Hematopoietic multipotent progenitor cell (in vitro differentiated cells): ENCODE measurements at places on chromosomes 1 and 21.

DNA sequence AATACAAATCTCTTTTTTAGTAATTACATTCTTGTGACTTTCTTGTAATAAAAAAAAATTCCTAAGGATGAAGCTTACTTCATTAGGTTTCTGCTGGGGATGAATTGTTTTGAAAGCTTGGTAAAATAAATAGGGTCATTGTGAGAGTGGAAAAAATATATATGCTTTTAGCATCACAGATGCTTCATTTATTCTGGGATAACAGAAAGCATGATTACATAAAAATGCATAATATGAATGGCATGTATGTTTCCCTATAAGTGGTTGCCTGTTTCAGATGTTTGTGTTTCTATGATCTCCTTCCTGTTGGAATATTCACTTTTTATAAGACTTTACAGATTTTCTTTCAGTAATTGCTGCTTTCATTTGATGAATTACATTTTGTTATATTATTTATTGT, 42.3 kb downstream of the HMCN1 start:
- DNase-seq = no peak

- DNase-seq = no peak
Observed at GRCh38 chr1:173049322-173049633, 1.5 kb downstream of the TNFSF18 start.

DNA sequence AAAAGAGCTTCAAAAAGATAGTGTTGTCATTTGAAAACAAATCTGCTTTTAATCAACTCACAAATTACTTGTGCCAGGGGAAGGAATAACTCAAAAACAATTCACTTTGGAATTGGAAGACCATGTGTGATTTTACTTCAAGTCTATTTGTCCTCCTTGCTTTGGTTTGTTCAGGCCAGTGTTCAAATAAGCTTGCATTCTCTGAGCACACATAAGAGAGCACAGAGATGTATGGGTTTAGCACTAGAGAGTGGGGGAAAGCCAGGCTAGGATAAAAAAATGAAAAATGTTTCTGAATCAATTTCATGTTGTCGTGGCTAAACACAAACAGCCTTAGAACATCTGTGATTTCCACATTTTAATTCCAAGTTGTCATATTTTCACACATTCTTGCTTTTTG, 325.7 kb upstream of the LYPLAL1 start:
- DNase-seq = no peak

DNA sequence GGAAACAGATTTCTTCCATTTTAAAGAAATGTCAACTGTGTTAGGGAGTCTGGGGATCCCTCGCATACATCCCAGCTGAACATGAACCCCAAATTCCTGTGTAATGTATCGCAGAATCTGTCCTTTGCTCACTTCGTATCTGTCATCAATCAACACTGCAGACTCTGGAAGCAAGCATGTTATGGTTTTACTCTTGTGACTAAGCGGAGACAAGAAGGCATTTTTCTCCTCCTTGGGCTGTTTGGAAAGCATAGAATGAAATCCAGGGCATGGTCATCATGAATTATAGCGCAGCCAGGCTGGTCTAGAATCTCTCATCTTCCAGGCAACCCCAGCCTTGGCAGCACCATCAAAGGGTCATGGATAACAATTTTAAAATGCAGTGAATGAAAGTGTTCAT, 290.2 kb downstream of the KIF26B start:
- no peak for DNase-seq

DNA sequence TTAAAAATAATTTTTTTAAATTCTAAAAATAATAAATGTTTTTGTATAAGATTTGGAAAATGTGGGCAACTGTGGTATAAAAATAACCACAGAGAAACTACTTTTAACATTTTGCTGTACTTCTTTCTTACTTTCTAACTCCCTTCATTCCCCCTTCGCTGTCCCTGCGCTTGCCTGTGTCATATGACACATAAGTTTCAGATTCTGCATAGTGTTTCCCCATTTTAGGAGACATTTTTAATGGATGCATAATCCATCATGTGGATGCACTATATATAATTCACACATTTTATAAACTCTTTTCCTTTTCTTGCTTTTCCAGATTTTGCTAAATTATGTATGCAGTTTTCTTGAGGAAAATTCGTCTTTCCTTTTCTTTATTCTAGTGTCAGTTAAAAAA, 16.3 kb downstream of the ATG4C start:
- DNase-seq = no peak

DNA sequence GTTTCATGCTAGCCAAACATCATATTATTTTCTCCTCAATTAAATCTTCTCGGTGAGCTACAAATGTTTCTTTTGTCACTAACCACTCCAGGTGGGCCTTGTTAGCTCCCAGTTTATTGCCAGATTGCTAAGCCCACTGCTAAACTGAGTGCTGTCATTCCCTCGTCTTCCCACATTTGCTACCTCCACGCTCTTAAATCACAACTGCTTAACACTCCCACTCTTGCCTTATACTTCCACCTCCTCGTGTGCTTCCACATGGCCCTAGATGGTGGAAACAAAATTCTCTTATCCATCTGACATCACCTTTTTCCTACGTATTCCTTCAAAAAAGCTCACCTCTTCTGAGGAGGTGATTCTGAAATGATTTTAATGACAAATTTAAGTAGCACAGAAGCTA, 34.6 kb upstream of the AKT3 start:
- no peak for DNase-seq

GRCh38 chr1:96234299-96234698, 487.3 kb upstream of the PTBP2 start:
- no peak for DNase-seq

DNA sequence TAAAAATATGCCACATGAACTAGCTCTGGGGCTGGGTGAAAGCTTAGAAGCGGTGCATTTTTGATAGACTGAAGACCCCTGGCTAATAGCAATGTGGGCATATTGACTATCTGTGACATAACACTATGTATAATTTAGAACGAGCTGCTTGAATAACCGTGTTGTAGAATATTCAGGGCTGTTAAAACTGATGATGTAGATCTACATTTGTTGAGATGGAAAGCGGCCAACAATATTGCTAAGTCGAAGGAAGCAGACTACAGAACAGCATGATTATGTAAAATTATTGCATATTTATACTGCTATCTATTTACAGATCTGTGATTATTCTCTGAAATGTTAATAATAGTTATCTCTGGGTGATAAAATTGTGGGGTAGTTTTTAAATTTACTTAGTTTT, 41.1 kb upstream of the BCL10 start:
- no peak for DNase-seq

GRCh38 chr1:225896494-225896893, 7.5 kb upstream of the LEFTY1 start:
- DNase-seq = no peak

DNA sequence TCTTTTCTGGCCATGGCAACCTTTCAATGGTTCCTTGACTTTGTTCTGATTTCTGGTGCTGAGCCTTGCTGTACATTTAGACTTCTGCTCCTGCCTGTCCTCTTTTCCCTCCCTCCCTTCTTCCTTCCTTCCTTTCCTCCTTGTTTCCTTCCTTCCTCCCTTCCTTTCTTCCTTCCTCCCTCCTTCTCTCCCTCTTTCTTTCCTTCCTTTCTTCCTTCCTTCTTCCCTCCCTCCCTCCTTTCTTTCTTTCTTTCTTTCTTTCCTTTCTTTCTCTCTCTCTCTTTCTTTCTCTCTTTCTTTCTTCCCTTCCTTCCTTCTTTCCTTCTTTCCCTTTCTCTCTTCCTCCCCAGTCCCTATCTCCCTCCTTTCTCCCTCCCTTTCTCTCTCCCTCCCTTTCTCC, 10.4 kb upstream of the IGSF21 start:
- DNase-seq = no peak

DNA sequence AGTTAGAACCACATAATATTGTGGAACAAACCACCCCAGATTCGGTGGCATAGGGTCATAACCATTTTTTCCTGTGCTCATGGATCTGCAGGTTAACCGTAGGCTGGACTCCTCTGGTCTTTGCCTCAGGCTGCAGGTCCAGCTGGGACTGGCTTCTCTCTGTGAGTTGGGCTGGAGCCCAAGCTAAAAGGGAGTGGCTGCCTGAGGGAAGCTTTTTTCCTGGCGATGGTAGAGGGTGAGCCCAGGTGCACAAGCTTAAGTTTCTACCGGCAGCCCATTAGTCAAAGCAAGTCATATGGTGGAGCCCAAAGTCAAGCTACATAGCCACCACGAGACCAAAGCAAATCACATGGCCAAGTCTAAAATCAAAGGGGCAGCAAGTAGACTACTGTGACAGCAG, 13.8 kb downstream of the EPHX4 start:
- no peak for DNase-seq

DNA sequence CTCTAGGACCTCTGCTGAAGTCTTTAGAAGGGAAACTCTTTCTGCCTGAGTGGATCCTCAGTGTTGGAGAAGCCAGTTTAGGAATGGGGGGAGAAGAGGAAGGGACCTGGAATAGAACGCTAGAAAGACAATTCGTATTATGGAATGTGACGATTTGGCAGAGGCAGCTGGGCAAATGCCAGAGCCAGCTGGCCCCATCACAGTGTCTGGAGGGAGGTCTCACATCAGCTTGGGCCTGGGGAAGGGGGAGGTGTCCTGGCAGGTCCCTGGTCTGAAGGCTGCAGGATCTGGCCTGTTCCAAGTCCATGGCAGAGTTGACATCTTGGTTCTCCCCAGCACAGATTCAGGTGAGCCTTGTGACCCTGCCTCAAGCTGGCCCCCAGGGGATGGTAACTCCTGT, 11.3 kb downstream of the TMCC2 start:
- DNase-seq = no peak

- no peak for DNase-seq
Observed at GRCh38 chr1:155079487-155080311, 1.1 kb downstream of the EFNA3 start.

DNA sequence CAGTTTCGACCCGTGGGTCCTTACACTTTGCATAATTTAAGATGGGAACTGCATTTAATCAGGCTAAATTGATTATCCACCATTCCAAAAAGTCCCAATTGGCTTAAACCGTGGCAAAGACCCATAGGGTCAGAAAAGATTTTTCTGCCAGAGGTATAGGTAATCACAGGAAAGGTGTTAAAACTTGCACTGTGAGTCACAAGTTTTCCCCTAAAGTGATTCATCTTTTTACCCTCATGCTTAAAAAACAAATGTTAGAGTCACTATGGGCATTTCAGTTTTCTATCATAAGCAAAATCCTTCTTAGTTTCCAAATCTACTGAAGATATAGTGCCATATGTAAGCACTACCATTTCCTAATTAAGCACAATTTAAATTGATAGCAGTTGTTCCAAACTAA, 1079.8 kb downstream of the ADGRL2 start:
- no peak for DNase-seq

GRCh38 chr1:58588396-58588795, 11.3 kb upstream of the TACSTD2 start:
- DNase-seq = no peak

- DNase-seq = no peak
Observed at GRCh38 chr1:78520216-78520615, 29.4 kb downstream of the PTGFR start.

DNA sequence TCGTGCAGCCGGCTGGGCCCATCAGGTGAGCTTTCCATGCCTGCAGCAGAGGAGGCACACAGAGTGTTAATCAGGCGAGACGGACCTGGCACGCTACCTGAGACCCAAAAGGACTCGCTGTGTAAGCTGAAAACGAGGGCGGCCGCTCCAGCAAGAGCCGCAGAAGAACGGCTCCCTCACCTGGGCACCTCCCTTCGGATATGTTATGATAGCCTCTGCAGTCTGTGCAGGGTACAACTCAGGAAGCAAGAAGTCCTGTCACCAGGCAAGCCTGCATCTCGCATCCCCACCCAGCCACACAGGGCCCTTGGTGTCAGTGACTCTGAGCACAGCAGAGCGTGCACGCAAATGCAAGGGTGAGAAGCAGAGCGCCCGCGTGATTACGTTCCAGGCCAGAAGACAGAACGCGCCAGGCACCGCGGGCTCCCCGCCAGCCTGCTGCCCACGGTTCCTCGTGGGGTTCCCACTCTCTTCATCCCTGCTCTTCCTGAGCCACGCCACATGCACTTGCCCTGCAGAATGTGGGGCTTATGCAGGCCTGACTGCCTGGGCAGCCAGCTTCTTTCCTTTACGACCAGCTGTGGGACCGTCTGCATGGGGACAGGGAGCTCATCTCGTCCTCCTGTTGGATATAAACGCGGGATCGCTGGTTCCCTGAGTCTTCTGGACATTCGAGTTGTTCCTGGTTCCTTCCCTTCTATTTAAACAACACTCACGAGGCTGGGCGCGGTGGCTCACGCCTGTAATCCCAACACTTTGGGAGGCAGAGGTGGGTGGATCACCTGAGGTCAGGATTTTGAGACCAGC, 20.2 kb upstream of the LRRC47 start:
- no peak for DNase-seq

DNA sequence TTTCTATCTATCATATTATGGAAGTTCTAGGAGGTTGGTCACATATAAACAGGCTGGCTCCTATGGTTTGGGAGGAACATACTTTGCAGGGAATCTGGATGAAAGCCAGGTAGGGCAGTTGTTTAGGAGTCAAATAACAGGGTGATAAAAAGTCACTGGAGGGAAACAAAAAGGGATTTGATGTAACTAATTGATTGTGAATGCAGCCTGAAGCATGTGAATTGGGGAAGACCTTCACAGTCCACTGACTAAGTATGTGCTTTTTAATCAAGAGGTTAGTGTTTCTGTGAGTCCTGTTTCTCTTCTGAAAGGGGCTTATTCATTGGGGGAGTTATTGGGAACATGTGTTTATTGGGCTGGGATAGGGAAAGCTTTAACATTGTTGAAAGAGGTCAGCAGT, 41.3 kb downstream of the HMCN1 start:
- DNase-seq = no peak

GRCh38 chr1:203286161-203286984, 18.9 kb upstream of the BTG2 start:
- DNase-seq = no peak

GRCh38 chr1:37472281-37472680, 2.1 kb upstream of the ZC3H12A start:
- DNase-seq = no peak

DNA sequence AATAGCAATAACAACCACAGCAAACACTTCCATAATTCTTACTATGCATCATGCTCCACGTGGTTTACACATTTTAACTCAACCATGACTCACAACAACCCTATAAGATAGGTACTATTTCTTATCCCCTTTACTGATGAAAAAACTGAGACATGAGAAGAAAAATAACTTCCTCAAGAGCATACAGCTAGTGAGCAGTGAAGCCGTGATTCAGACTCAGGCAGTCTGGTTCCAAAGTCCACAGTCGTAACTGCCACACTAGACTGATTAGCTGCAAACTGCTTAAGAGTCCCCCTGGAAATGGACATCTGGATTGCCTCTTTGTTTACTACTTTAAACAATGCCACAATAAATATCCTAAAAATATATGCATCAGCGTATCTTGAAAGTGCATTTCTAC, 55.7 kb downstream of the PLD5 start:
- DNase-seq = no peak

DNA sequence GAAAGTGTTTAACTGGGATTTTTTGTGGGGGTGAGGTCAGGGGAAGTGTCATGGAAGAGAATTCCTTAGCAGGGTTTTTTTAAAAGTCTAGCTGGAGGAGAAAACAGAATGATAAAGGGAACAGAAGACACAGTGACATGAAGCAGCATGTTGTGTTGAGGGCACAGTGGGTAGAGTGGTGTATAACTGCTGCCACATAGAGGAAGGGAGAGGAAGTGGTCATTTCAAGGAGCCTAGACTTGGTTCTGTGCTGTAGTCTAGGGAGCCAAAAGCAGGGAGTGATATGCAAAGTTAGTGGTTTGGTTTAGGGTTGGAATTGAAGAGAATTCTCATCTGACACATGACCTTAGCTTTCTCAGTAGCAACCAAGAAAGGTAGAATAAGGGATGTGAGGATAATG, 10.2 kb downstream of the EEIG2 start:
- no peak for DNase-seq
